ENCODE measurements at places on chromosomes 5 and 9.

- no peak for DNase-seq
Observed at GRCh38 chr5:11902201-11902619, 2.0 kb downstream of the CTNND2 start.

DNA sequence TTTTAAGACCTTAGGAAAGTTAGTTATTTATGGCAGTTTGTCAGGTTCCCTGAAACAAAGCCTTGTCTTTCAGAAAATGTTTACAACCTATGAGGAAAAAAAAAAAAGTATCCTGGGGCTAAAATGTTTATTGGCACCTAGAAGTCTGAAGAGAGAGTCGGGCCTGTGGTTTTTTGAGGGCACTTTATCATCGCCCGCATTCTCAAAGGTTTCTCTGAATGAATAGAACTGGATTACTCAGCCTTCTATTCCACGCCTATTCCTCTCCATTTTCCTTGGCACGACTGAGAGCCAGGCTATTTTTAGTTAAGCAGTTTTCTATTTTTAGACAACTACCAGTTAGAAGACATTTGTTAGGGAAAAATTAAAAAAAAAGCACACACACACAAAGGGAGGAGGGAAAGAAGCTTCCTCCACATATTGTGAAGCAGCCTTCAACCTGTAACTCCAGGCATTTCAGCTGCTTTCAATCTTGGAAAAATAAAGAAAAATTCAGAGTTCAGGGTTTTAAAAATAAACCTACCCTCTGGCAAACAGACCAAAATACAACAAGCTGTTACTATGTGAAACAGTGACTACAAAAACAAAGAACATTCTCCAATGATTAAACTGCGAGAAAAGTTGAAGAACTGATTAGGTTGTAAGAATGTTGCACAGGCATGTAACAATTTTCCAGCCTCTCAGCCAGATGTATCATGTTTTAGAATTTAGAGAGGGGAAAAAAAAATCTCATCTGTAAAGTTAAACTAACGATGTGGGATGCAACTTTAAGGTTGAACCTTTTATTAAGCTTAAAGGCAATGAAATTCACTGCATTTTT is 97.0 kb downstream of the MEF2C start:
- no peak for DNase-seq

GRCh38 chr5:144036476-144036875 is 134.0 kb downstream of the YIPF5 start:
- no peak for DNase-seq

- DNase-seq = no peak
Observed at GRCh38 chr5:155897761-155898160, 429.2 kb upstream of the SGCD start.

GRCh38 chr9:120481846-120482245 is 98.1 kb downstream of the CDK5RAP2 start:
- no peak for DNase-seq
